ENCODE measurements at places on chromosomes 3 and 15. TPM values are rescaled to one million over a fixed set of nuclear protein-coding genes. Genes with fewer than 3 reads are reported as not detected.

- DNase-seq = no peak
Observed at GRCh38 chr3:43496740-43497375, 125.0 kb downstream of the ANO10 start.

- no peak for DNase-seq
Observed at GRCh38 chr15:39690881-39691634, 91.6 kb downstream of the FSIP1 start.

DNA sequence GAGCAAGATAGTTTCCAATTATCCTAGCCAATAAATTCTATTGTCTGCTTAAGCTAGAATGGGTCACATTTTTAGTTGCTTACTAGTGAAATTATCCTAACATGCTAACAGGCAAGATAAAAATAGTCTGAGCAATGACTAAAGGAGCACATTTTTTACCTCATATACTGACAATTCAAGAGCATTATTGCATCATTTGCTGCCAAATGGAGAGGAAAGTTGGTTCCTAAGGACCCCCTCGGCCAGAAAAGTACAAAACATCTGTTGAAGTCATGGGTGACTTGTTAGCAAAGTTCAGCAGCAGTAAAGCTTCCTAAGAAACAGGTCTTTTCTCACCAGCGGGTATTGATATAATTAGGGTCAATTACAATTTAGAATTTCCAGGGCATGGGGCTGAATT lies 1001.0 kb downstream of the FHIT start:
- no peak for DNase-seq

Gene CACNA2D3
- not detected for total RNA-seq

Gene CCR1
- total RNA-seq = 1.8 TPM

Gene SOX2
- total RNA-seq = not detected

DNA sequence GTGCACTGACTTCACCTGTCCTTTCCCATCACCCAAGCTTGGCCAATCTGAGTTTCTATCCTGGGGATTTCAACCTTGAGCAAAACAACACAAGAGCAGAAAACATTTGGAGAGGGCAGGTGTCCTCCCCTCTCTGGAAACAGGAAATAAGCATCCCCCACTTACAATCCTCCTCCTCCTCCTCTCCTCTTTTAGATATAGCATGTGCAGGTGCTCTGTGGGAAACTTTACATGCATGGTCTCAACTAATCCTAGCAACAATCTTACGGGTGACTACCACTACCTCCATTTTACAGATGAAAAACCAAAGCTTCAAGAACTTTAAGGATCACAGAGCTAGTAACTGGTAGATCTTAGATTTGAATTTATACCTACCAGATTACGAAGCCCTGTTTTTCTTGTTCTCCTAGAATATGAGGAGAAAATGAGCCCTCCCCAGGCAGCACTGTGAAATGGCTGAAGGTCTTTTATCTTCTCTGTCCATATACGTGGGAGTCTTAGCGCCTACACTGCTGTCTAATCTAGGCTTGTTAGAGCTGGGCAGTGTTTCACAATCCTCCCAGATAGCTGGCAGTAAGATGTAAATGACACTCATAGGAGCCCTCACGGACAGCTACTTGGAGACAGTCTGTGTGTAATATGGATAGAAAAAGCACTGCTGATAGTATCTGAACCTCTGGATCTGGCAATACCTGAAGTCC lies 301.2 kb upstream of the PROK2 start:
- DNase-seq = no peak

Gene TM4SF18
- not detected for total RNA-seq

DNA sequence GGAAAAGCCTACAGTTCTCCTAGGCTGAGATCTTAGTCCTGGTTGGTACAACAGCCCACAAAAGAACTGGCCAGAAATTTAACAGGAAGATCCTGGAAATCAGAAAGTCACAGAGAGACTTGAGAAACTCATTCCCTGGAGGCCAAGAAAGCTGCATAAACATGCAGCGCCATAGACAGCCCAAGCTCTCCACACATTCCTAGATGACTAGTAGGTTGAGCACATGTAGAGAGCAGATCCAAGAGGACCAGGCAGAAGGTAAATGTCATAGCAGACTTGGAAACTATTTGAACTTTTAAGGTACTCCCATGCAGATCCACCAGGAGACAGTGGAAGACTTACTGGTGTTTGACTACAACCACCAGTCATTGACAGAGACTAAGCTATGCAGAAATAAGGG lies 18.4 kb downstream of the KBTBD12 start:
- no peak for DNase-seq

Gene C3orf20
- 0.07 TPM for total RNA-seq

Gene ZNF501
- 4.9 TPM for total RNA-seq

DNA sequence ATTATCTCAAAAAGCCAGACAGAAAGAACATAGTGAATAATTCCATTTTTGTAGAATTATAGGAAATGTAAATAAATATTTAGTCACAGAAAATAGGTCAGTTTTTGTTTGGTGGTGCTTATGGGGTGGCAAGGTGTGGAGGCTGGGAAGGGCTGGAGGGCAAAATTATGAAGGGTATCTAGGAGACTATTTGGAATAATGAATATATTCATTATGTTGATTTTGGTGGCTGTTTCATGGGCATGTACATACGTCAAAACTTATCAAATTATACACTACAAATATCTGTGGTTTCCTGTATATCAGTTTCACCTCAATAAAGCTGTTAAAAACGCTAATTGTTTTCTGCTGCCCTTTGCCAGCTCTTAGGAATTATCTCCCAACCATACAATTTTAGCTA lies 298.7 kb upstream of the GOLIM4 start:
- no peak for DNase-seq

Gene TMEM158
- 0.11 TPM for total RNA-seq

DNA sequence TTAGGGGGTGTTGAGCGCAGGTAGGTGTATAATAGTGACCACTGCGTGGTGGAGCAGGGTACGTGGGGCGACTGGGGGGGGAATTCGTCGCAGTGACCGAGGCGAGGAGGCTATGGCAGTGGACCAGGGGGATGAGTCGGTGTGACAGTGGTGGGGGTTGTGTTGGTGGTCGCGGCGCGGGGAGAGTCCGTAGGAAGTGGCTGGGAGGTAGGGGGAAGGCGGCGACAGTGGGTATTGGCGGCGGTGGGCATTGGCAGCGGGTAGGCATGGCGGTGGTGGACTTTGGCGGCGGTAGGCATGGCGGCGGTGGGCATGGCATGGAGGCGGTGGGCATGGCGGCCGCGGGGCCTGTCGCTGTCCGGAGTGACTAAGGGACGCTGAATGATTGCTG lies 739 bp downstream of the SNRPN start:
- DNase-seq = peak; percentile 54

Gene WDR49
- total RNA-seq = 0.74 TPM

DNA sequence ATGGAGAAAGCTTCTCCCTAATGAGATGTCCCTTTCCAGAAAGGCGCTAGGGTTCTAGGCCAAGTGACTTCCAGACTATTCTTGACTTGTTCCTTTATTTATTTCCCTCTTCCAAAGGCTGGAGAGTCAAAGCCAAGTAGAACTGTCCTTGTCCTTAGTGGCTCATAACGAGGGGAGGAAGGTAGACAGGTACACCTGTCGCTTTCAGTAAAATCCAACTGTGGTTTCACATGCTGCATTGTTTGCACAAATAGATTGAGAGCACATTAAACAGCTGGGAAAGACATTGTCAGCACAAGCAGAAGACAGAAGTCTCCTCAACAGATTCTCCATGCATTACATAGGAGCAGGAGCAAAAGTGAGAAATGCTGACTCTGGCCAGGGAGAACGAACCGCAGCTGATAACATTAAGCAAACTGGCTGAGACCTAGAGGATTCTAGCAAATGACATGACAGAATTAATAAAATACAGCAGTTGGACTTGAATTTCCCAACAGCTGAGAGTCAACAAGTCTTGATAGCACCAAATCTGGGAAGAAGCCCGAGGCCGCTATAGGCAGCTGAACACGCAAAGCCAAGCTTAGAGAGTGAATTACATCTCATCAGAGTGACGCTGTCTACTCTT lies 227.7 kb downstream of the TLE3 start:
- no peak for DNase-seq

- DNase-seq = no peak
Observed at GRCh38 chr3:122678506-122678905, 2.1 kb upstream of the PARP14 start.

All from CD8-positive, alpha-beta memory T cell (primary cell).